ENCODE measurements at places on chromosomes 3 and 15.
A peak's percentile ranks its signal among the peaks of the same experiment; 100 is the strongest.

DNA sequence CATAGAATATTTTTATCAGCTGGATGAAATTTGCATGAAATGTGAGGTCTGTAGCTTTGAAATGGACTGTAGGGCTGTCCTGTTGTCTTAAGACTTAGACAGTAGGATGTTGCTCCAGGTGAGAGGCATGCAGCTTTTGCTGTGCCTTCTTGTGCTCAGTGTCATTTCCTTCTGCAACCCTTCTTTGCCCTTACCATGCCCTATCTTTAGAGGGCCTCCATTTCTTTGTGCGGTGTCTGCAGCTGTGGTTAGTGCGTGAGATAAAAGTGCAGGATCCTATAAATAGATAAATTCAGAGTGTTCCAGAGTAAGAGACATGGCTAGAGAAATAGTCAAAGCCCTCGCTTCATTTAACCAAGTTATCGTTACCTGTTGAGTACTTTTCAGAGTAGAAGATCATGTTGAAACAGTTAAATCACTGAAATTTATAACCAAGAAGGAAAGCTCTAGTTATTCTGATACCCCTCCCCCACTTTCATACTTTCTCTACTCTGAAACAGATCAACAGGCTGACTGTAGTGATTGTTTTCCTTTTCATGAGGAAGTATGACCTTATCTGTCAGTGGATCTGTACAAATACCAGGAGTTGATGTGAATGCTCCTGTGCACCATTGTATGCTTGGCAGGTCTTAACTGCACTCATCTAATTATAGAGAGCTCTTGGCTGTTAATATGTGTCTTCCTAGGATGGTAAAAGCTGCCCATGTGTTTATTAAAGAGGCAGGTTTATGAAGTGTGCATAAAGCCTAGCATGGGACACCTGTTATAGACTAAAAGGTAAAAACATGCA lies 18.2 kb downstream of the EIF3J start:
- no peak for DNase-seq

DNA sequence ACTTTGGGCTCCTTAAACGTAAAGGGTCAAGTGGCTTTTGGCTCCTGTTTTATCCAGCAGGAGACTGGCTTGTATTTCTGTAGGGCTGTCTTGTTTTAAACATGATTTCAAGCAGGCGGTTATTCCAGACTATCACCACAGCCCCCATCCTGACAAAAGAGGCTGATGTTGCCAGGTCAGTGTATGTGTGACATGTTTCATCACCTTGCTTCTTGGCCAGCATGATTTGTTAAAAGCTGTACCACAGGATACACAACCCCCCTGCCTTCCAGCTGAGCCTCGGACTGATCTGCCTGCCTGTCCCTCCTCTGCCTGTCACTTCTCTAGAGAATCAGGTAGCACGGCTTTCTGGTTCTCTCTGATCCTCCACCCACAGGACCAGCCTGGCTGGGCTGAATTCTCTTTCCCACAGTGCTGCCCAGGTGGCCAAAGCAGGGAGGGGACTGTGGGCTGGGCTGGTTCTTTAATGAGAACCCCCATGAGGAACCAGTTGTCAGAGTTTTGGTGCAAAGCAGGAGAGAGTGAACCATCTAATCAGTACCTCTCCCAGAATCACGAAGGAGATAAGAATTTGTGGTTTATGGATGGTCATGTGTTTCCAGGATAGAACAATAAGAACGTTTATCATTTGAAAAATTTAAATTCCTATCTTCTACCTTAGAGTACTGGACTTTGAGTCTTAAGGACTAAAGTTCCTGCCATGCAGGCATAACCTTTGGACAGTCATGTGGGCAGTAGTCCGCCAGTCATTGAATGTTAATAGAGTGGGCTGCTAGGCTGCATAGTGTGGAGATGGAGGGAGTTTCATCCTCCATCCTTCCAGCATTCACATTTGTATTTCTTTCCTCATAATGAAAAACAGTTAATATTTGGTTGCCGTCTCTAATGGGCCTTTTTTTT lies 8.8 kb downstream of the ABHD6 start:
- DNase-seq = no peak

DNA sequence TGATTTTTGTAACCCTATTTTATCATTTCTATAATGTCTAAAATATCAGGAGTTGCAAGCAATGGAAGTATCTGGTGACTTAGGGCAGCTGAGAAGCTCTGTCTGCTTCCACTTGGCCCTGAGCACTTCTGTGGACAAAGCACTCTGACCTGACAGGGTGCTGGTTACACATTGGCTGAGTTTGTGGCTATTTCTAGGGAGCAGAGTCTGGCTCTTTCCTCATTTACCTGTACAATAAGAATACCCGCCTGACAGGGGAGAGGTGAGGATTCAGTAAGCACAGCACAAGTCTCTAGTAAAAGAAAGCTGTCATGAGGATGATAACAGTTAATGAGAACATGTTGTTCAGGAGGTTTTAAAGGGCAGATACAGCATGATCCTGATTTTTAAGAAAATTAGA lies 33.3 kb upstream of the SPESP1 start:
- DNase-seq = no peak

DNA sequence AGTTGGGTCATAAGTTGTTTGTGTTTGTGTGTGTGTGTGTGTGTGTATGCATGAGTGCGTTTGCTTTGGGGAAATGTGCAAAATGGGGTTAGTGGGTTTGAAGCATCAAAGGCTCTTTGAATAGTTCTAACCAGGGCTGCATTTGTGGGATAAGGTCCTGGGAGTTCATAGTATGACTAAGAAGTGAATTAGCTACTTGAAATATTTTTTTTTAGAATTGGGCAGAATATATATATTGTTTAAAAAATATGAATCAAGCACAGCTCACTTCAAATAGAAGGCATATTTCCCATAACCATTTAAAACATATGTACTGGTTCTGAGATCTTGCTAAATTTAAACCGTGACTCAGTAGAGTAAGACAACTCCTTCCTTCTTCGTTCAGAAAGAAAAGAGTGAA lies 43.1 kb downstream of the IGF2BP2 start:
- no peak for DNase-seq

DNA sequence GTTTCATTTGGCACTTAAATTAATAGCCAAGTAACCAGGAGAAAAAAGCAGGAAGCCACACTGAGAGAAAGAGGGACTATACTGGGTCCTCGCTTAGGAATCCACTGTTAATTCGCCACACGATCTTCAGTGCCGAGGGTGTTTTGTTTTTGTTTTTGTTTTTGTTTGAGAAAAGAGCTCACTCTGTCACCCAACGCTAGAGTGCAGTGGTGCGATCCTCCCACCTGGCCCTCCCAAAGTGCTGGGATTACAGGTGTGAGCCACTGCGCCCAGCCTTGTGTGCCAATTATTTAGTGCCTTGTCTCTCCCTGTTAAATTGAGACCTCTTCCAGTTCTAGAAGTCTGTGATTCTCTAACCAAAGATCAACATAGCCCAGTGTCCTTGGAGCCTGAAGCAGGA lies 53.8 kb upstream of the TPM1 start:
- DNase-seq = no peak

GRCh38 chr15:73225358-73226015 lies 143.3 kb downstream of the HCN4 start:
- peak; percentile 11 for DNase-seq

DNA sequence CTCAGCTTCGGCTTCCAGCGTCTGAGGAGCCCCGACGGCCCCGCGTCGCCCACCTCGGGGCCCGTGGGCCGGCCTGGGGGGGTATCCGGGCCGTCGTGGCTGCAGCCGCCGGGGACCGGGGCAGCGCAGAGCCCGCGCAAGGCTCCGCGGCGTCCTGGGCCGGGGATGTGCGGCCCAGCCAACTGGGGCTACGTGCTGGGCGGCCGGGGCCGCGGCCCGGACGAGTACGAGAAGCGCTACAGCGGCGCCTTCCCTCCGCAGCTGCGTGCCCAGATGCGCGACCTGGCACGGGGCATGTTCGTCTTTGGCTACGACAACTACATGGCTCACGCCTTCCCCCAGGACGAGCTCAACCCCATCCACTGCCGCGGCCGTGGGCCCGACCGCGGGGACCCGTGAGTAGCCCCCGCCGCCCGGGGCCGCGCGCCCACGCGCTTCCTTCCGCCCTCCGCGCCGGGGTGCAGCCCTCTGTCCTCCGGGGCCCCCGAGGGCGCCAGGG lies 462 bp downstream of the EDEM1 start:
- peak; percentile 40 for DNase-seq

DNA sequence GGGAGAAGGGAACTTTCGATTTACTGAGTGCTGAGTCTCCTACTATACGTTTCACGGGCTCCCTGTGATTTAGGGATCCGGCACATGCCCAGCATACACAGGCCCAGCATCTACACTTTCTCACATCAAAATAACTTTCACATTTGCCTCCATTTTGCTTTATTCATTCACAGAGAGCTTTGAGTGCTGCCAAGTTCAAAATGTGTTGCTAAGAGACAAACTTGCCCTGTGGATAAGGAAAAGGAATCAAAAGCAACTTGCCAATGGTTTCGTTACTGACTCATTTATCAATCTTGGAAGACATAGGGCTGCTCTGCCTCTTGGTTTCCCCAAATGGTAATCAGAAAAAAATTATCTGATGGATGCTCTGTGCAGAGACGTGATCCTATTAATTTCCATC lies 86.3 kb upstream of the LRRN1 start:
- no peak for DNase-seq
